ENCODE measurements at places on chromosomes 11 and 22. TPM values are rescaled to one million over a fixed set of nuclear protein-coding genes. Genes with fewer than 3 reads are reported as not detected.

- H3K36me3 ChIP-seq, result no peaks in the 10 kb centered on the region
- peaks cover 28% of the 10 kb centered on the region for H3K27me3 ChIP-seq
- DNase-seq, result no peak
- no peaks in the 10 kb centered on the region for H3K4me1 ChIP-seq
Observed at GRCh38 chr11:19426756-19427403, 186.1 kb upstream of the E2F8 start.

GRCh38 chr11:15695096-15695721 lies 580.5 kb downstream of the INSC start:
- no peak for DNase-seq
- no peaks in the 10 kb centered on the region for H3K4me1 ChIP-seq
- no peaks in the 10 kb centered on the region for H3K36me3 ChIP-seq
- H3K27me3 ChIP-seq, result peaks cover 30% of the 10 kb centered on the region
- no peak overlapping the region for H3K4me3 ChIP-seq
- no peak overlapping the region for H3K27ac ChIP-seq

- no peak overlapping the region for H3K27ac ChIP-seq
- no peaks in the 10 kb centered on the region for H3K36me3 ChIP-seq
- H3K27me3 ChIP-seq, result peaks cover 23% of the 10 kb centered on the region
- H3K4me3 ChIP-seq, result no peak overlapping the region
Observed at GRCh38 chr11:117595440-117595839, 201.6 kb downstream of the DSCAML1 start.

- no peak for DNase-seq
- no peaks in the 10 kb centered on the region for H3K36me3 ChIP-seq
- peaks cover 45% of the 10 kb centered on the region for H3K4me1 ChIP-seq
- no peaks in the 10 kb centered on the region for H3K27me3 ChIP-seq
Observed at GRCh38 chr11:36007127-36007655, 63.3 kb downstream of the LDLRAD3 start.

DNA sequence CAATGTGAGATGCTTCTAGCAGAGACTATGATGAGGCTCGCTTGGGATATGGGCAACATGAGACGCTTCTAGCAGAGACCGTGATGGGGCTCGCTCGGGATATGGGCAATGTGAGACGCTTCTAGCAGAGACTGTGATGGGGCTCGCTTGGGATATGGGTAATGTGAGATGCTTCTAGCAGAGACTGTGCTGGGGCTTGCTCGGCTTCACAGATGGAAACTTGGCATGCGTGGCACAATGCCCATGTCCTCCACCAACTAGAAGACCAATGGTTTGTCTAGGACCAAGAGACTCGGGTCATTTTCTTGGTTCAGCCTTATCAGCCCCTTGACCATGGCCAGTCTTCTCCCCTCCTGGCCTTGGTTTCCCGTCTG lies 7.1 kb downstream of the MYEOV start:
- H3K4me3 ChIP-seq, result no peak overlapping the region
- H3K27ac ChIP-seq, result peak overlapping the region; percentile 54
- peaks cover 73% of the 10 kb centered on the region for H3K4me1 ChIP-seq
- no peaks in the 10 kb centered on the region for H3K27me3 ChIP-seq

Gene PHLDB1
- total RNA-seq, result 165 TPM

DNA sequence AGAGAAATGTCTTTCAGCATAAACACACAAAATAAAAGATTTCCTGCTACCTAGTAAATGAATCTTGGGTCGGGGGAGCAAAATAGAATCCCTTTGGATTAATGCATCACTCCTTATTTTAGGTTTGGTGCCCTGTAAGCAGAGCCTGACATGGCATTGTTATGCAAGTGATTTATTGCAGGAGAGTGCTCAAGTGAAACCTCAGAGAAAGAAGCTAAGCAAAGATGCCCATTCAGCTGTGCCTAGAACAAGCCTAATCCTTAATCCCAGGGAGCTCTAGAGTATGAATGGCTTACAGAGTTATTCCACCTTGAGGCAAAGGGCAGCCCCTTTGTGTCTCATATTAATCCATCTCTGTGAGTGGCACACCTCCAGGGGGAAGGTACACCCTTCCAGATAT lies 21.1 kb downstream of the C11orf87 start:
- H3K27ac ChIP-seq, result no peak overlapping the region
- H3K4me3 ChIP-seq, result no peak overlapping the region
- no peaks in the 10 kb centered on the region for H3K36me3 ChIP-seq
- no peak for DNase-seq

DNA sequence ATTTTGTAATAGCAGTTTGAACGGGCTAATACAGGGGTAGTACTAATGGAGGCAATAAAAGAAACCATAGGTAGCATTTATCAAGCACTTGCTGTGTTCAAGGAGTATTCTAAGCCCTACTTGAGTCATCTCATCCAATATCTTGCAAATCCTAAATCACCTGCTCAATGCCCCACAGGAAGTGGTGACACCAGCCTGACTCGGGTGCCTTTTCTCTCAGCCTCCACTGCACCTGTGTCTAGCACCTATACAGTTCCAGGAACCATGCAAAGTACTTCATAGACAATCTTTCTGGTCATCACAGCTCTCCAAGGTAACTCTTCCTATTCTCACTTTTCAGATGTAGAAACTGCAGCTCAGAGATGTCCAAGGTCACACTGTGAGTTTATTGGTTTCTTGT lies 98.0 kb downstream of the PRR5L start:
- peaks cover 44% of the 10 kb centered on the region for H3K4me1 ChIP-seq
- peaks cover 42% of the 10 kb centered on the region for H3K36me3 ChIP-seq
- no peak for DNase-seq
- no peak overlapping the region for H3K4me3 ChIP-seq
- no peak overlapping the region for H3K27ac ChIP-seq

Gene SLC7A4
- total RNA-seq, result not detected

All from osteocyte (in vitro differentiated cells).